Immature natural killer cell (primary cell): ENCODE measurements at places on chromosomes 5 and 9. TPM values are rescaled to one million over a fixed set of nuclear protein-coding genes. Genes with fewer than 3 reads are reported as not detected.

- no peak for DNase-seq
Observed at GRCh38 chr5:138874241-138874640, 894 bp downstream of the LRRTM2 start.

DNA sequence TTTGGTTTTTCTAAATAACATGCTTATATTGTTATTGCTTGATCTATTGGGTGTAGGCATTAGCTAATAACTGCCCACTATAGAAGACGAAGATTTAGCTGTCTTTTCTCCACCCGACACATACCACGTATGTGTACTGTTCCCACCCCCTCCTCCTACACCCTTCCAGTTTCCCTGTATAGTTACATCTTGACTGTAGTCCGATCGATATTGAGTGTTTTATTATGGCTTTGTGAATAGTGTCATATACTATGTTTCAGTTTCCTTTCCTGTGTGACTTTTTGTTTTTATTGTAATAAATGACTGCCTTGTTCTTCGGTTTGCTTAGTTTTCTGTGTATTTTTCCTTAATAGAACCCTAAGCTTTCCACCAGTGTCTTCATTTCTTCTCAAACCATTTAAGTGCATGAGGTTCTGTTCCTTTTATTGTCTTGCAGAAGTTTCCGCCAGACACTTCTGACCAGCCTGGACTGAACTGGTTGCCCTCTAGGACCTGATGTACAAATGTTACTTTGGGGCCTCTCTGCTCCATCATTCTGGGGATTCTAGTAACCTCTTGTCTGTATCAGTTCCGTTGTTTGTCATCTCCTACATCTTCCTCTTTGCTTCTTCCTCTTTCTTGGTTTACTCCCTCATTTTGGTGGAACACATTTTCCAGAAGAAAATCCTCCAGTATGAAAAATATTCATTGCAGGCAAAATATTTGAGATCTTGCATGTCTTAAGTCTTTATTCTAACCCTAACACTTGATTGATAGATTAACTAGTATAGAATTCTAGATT is 61.8 kb downstream of the PRKACG start:
- no peak for DNase-seq

DNA sequence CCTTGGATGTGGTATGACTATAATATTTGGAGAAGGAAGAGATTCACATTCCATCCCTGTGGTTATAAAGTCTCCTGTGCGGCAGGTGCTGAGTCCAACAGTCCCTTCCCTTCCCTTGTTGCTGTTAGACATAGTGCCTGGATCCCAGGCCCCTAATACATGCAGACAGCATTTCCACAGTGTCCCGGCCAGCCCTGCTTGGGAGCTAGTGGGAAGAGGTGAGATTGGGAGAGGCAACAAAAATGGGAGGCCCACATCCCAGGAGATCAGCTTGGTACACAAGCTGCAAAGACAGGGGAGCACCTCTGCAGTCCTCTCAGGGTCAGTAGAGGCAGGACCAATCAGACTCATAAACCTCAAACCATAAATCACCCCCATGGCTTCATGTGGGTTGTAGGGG is 3.3 kb upstream of the NEURL1B start:
- no peak for DNase-seq

MARCOL gene
- polyA plus RNA-seq: not detected

DNA sequence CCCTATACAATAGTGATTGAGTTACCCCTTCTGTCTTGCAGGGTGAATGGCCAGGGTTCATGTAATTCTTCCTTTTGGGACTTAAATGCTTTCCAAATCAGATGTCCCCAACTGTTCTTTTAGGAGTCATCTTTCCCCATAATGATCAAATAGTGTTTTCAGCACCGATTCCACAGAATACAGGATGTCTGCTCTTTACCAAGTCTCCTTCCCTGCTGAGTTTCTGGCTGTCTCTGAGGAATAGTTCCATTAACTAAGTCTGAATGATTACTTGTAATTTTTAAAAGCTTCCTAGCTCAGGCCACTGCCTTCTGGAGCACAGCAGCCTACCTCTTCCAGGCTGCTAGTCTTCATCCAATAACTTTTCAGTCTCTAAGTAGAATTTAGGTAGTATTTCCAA is 630.7 kb upstream of the ZNF608 start:
- no peak for DNase-seq

- no peak for DNase-seq
Observed at GRCh38 chr5:124920909-124921666, 174.6 kb upstream of the ZNF608 start.

DEPDC1B gene
- polyA plus RNA-seq: 0.88 TPM

DNA sequence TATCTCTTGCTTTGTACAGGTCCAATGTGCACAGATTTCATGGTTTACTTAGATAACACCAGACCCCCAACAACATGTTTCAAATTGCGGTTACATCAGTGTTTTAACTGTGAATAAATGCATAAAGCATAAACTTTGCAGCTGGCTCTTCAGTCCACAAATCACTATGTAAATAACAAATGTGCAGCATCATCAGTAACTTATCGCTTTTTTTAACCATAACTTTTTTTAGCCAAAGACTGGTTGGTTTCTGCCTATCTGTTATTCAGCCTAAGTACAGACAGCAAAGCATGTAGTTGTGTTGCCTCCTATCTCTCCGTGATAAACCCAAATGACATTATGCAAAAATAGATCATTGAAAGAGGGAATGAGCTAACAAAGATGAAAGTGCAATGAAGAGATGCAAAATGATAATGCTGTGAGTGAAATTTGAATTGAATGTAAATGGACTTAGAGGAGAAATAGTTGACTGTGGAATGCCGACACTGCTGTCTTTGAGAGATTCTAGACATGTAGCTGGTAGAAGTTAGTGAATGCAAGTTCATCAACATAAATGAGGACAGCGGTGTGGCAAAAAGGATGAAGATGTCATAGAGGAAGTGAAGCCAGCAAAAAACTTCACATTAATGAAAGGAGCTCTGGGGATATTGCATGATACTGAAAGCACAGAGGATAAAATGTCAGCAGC is 108.8 kb downstream of the PDE8B start:
- no peak for DNase-seq

DNA sequence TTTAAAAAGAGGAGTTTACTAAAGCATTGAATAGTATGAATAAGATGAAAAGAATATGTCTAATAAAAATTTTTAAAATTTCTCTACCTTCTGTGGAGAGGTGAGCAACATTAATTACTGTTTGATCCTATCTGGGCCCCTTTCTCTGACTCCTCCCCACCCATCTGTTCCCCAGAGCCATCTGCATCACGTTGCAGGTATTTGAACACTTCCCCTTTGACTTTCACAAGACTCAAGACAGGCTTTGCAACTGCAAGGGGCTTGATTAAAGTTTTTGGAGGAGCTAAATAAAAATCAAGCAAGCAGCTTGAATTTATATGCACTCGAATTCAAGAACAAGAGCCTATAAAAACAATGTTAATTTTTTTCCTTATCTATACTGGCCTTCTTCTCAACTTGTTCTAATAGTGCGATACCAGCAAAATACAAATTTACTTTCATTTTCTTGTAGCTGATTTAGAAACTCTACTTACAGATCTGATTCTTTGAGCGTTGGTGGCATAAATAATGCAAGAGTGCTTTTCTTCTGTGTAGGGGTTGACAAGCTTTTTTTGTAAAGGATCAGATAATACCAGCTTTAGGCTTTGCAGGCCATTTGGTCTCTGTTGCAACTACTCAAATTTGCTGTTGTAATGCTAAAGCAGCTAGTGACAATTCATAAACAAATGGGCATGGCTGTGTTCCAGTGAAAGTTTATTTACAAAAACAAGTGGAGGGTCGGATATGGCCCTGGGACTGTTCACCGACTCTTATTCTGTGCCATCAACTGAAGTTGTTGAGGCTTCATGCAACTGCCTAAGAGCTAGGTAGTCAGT is 21.2 kb downstream of the TXNDC8 start:
- DNase-seq: no peak

TAF11L5 gene
- not detected for polyA plus RNA-seq

DNA sequence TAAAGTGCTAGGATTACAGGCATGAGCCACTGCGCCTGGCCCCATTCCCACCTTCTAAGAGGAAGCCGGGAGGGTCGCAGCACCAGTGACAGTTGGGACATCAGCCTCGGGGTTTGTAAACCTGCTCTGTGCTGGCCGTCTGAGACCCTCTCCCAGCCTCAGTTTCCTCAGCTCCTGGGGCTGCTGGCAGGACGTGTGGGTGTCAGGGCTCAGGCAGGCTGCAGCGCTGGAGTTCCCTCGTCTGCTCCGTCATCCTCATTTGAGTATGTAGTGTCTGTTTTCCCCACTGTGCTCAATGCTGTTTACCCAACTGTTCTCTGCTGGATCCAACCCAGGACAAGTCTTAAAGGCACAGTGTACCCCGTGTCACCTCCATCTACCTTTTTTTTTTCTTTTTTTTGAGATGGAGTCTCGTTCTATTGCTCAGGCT is 2.0 kb upstream of the NINJ1 start:
- no peak for DNase-seq

DNA sequence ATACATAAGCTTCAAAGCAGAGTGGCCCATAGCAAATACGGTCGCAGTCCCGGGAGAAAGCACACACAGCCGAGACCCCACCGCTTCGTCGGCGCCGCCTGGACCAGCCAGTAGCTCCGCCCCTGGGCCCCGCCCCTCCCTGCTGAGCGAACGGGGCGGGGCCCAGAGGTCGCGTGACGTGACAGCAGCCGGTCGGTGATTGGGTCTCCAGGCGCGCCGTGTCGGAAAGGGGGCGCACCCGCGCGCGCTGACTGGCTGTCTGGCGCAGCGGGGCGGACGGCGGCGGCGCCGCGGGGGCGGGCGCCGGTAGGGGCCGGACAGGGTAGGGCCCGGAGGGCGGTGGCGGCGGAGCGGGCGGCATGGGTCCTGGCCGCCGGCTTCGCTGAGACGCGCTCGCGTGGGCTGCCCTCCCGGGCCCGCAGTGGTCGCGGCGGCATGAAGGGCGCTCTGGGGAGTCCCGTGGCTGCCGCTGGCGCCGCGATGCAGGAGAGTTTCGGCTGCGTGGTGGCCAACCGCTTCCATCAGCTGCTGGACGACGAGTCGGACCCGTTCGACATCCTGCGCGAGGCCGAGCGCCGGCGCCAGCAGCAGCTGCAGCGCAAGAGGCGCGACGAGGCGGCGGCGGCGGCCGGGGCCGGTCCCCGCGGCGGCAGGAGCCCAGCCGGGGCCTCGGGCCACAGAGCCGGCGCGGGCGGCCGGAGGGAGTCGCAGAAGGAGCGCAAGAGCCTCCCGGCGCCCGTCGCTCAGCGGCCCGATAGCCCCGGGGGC is at the start of gene HABP4:
HABP4 (plus strand) TSS at position 325 of the 768 bp plus-strand sequence; CDS start at position 436, 111 bp downstream.
- peak; percentile 95 for DNase-seq

SPINK4 gene
- polyA plus RNA-seq: not detected

NR4A3 gene
- 0.88 TPM for polyA plus RNA-seq

MYOZ3 gene
- polyA plus RNA-seq: not detected

GAPT gene
- polyA plus RNA-seq: 1.0 TPM

DNA sequence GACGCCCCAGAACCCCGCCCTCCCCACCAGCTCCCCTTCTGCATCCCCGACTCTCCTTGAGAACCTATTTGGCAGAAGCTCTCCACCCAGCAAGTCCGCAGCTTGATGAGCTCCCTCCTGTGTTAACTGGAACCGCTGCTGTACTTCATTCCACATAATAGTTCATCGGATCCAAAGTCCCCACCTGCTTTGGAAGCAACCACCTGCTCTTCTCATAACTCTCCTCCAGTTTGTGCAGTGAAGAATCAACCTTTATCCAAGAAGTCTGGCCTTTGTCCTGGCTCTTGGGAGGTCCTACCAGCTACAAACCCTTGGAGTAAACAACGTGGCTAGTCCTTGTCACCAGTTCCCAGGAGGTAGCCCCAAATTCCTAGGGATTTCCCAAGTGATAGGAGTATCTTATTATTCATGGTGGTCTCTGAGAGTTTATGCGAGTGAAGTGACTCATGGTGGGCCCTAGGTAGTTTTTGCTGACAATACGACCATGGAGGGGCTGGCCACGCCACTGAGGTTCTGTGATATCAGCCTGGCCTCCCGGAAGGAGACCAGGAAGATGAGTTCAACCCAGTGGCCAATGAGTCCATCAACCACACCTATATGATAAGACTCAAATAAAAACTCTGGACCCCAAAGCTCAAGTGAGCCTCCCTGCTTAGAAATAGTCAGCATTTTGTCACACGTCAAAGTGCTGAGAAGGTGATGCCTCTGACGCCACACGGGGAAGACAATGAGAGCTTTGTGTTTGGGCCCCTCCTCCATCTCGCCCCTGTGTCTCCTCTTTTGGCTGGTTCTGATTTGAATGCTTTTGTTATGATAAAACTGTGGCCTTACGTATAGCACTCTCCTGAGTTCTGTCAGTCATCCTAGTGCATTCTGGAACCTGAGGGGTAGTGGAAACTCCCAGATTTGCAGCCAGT is 3.6 kb upstream of the IL4 start:
- DNase-seq: no peak

DNA sequence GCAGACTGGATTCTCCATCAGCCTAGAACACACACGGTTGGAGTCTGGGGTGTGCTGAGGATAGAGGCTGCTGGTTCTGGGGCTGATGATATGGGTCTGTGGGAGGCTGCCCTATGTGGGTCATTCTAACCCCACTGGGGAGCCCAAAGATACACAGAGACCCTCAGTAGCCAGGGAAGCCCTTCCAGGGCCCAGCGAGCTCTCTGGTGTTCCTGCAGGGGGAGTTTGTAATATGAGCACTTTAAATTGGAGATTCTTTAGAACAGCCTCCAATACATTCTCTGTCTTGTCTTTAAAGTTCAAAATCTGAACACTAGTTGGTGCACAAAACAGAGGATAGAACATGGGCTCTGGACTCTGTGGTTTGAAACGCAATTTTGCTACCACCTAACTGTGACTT is 2.4 kb downstream of the ACTL7A start:
- DNase-seq: no peak

DNA sequence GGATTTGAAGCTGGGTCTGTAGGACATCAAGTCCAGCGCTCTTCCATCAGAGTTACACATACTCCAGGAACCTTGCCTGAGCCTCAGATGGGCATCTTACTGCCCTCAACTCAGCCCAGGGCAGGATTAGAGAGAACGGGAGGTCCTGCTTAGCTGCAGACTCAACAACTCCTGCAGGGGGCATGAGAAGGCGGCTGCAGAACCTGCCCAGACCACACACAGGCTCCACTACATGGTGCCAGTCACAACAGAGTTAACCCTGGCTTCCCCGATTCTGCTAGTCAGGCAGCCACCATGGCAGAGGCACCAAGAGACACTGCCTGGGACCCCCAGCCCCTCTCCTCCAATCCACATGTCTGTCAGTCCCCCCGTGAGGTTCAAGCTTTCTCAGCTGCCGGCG is 23.9 kb upstream of the CPLX2 start:
- DNase-seq: no peak

- DNase-seq: no peak
Observed at GRCh38 chr9:133137451-133138231, 16.6 kb upstream of the RALGDS start.

DNA sequence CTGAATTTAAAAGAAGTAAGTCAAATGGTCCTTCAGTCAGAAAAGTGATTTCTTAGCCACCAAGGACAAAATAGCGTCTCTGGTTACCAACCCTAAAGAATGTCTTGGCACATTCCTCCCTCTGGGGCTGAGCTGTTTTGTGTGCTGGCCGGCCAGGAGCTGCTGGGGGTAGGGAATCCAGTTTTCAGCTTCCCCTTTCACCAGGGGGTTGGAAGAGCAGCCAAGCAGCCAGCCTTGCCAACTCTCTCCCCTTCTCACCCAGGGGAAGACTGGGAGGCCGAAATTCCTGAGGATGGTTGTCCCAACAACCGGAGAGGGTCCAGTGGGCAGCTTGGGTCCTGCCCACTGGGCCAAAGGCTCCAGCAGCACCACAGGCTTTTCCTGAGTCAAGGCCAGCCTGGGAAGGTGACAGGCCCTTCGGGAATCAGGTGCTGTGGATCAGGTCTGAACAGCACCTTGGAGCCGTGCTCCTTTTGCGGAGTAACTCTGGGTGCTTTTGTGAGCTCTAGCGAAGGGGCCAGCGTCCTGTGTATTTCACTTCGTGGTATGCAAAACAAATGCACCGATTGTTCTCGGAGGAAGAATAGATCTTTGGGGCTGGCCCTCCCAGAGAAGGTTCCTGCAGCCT is 4.2 kb downstream of the WWC1 start:
- DNase-seq: no peak
